Renal cortical epithelial cell (primary cell): ENCODE measurements at places on chromosomes 5 and 9.

- DNase-seq: no peak
Observed at GRCh38 chr9:71928806-71929205, 17.4 kb downstream of the C9orf85 start.

GRCh38 chr9:134026581-134026980 is 1.3 kb downstream of the BRD3OS start:
- no peak for DNase-seq

DNA sequence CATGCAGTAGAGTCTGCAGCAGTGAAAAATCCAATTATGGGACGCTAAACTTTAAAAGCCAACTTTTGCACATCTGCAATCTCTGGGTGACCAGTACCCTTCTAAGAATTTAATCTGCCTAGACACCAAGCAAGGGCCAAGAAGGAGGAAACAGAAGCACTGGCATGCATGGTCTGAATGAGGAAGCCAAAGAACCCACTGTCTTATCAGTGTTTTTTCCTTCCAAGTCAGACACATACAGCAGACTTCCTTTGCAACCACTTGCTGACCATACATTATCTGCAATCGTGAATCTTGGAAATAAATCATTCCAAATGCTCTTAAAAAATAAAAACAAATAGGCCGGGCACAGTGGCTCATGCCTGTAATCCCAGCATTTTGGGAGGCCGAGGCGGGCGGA is 65.9 kb downstream of the DEPDC1B start:
- no peak for DNase-seq

GRCh38 chr5:91401175-91401574 is 18.1 kb upstream of the ARRDC3 start:
- DNase-seq: no peak

DNA sequence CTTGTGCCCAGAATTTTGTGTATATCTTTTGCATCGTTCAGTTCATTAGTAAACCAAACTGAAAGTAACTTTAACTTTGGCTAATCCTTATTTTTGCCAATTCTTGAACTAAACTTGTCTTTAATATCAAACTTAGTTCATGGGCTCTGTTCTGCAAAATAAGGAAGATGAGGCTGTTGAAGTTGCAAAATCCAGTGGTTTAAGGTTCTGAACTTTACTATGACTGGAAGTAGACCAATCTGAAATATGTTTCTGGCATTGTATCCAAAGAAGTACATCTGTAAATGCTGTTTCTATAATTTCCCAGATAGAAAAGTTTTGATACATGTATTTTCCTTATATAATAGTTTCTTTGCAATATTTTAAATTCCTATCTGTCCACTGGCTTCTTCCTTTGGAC is 238.1 kb downstream of the CETN3 start:
- no peak for DNase-seq

DNA sequence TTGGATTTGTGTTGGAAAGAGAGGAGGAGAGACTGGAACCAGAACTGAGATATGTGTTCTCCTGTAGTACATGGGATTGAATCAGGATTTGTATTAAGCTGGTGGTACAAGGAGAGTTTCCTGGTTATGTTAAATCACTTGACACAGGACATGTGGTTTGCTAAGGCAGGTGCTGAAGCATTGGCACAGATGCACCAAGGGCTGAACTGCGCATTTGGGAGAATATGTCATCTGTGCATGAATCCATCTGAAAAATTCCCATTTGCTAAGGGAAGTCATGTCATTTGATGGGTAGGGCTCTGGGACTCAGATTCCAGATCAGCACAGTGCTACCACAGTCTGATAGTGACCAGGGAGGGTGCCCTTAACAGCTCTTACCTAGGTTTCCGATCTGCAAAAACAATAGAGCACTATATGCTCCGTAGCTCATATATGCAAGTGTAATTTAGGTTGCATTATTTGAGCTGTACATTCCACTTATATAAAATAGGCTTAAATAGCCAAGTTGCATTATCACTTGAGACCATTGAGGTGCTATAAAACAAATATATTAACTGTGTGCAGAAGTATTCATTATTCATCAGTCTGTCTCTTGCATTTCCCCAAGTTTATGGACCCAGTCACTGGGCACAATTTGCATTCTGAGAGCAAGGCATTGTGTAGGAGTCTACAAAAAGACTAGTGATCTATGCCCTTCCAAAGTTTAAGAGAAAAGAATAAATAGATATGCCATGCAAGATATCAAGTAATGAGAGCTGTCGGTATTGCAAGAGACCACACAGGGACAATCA is 55.2 kb downstream of the ADAMTS16 start:
- DNase-seq: no peak

DNA sequence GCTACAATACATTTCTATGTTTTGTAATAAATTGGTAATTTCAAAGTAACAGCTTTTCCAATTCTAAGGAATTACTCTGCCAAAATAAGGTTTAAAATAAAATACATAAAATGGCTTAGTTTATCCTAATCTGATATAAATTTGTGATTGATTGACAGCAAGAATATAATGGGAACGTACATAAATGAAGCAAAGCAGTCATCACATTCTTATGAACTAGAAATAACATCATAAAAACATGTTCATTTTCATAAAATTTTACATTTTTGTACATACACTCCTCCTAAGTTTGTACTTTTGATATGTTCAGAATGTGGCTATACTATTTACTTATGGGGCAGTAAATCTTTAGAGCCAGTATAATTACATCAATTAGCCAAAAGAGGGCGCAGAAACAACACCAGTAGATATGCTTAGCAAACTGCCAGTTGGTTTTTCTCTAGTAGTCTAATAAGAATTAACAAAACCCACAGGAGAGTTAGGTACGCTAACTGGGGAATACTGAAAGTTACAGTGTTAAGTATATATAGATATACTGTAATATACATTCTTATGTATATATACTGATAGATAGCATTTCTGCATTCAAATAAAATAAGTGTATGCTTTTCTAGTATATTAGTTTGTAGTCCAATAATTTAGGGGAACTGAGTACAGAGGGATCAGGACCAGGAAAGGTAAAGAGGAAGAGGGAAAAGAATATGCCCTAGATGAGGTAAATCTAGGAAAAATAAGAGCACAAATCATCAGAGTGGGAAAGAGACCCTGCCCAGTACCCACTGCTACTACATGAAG is 76.8 kb downstream of the ZDHHC21 start:
- DNase-seq: peak; percentile 77

GRCh38 chr5:62284946-62285891 is 20.8 kb upstream of the KIF2A start:
- DNase-seq: no peak

DNA sequence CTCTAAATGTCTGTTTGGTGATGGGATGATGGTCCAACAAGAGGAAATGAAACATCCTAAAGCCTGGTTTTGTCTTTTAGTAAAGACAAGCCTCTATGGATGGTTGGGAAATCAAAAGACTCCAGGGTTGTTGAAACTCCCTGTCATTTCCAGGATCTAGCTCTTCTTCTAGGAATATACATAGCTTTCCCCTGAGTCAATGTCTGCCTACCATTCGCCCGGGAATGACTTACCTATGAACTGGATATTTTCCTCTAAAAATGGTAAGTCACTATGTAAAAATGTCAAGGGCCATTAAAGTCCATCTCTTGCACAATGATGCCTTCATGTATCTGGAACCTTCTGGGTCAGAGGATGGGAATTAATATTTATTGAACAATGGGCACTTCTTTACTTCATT is 11.1 kb upstream of the KIF12 start:
- DNase-seq: peak; percentile 98

GRCh38 chr9:35706951-35707350 is 17.2 kb upstream of the TPM2 start:
- no peak for DNase-seq

GRCh38 chr5:82295144-82295543 is 17.0 kb upstream of the RPS23 start:
- DNase-seq: no peak

GRCh38 chr5:39341896-39342295 is 22.4 kb downstream of the C9 start:
- no peak for DNase-seq

- peak; percentile 82 for DNase-seq
Observed at GRCh38 chr9:88065619-88066018, 72.7 kb downstream of the SPATA31C2 start.

DNA sequence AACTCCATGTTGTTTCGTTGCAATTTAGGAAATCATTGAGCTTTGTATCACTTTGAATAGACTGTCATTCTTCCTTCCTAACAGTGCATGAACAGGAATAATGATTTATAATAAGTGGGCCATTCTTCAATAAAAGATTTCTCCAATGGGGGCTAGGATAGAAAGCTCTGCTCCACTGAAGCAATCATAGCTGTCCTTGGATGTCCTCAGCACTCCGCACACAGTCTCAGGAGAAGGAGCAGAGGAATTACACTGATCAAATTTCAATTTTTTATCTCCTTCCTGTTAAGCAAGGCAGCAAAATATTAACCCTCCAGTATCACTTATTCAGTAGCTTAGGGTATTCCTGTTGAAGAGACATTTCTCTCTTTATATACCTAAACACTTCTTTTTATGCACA is 532.7 kb upstream of the ST8SIA4 start:
- DNase-seq: peak; percentile 51

DNA sequence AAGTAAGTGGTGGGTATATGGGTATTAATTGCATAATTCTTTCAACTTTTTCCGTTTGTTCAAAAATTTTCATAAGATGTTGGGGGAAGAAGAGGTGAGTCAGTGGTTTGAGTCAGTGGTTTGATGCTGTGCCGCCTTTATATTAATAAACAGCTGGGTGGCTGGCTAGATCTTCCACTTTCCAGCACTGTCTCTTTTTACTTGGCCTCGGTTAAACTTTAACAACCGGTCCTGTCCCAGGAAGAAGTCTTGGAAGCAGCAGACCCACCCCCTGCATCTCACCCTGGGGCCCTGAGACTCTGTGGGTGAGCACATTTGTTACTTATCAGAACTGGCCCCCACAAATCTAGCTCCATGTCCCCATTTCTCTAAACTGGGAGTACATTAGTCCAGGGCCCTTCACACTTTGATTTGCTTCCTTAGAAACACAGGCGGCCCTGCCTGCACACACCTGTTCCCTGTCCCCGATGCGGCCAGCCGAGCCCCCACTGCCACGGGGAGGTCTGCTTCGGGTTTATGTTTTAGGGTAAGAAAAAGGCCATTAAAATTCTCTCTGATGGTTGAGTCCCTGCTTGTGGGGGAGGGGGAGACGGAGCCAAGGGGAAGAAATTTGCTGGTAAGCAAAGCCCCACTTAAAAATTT is 90.7 kb downstream of the PTCH1 start:
- DNase-seq: peak; percentile 57

DNA sequence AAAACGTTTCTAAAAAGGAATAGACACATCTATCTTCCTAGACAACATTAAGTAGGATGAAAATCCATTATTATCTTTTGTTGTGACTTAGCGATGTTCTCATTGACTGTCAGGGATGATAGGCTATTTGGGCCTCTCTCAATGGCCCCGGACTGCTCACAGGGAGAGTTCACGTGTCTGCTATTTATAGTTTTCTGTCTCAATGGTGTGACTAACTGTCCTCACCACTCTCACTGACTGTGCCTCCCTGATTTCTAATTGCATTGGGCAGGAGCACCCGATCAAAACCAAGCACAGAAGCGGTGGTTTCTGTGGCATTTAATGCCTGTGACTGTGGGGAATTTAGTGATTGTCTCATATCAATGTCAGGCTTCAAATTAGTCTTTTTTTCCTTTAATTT is 286.7 kb upstream of the KLF9 start:
- no peak for DNase-seq

DNA sequence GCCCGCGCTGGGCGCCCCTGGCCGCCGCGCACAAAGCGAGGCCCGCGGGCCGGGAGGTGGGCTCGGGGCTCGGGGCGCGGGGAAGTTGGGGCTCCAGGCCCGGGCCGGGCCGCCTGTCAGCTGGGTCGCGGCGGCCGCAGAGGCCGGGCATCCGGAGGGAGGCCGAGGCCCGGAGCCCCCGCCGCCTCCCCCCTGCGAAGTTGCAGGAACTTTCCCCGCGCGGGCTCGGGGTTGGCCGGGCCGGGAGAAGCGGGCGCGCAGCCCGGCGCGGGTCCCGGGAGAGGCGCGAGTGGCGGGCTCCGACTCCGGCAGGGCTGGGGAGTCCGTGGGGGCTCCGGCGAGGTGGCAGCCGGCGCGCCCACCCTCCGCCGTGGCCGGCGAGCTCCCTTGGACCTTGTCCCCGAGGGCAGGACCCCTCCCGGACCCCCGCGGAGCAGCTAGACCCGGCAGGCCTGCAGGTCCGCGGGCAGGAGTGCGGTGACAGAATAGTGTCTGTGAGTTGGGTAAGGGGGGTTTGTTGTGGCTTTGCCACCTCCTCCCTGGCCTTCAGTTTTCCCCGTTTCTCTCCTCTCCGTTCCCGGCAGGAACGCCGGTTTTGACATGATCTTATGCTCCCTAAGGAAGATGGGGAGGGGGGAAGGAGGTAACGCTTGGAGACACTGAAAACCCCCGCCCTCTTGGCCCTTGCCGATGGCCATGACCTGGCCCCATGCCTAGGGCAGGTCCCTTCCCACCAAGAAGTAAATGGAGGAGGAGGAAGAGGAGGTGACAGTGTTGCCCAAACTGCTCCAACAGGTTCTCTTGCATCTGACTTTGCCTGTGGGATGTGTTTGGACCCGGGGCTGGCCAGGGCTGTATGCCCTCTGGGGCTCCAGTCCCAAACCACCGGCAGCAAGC is 942 bp downstream of the PHF2 start:
- no peak for DNase-seq

DNA sequence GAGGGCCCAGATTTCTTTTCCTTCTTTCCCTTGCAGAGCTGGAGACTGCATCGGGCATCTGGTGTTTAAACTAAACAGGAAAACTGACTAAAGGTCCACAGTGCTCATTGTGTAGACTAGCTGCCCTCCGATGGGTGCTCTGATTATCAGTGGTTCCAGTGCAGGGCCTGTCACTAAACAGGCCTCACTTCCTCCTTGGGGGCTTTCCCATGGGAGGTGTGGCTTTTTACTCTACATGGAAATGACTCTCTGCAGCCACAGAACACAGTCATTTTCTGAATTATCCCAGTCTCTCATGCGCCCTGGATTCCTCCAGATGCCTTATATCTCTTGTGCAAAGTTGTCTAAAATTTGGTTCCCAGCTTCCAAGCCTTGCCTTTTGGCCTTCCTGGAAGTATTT is 199.2 kb downstream of the TRIO start:
- DNase-seq: peak; percentile 5

- peak; percentile 77 for DNase-seq
Observed at GRCh38 chr9:116516456-116516855, 170.6 kb upstream of the TRIM32 start.

DNA sequence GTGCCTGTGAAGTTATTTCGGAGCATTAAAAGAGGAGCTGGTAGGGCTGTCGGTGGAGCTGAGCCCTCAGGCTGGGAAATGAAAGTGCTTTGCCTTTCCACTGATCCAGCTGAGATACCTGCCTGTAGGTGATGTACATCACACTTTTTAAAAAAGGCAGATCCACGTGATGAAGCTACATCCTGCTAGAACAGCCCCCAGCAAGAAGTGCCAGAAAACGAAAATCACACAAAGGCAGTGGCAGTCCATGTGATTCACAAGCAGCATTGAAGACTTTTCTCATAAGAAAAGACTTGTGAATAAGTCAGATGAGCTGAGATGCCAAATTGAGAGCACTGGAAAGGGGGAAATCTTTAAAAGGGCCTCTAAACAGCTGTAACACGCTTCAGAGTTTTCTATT is 765.1 kb downstream of the PTPRD start:
- no peak for DNase-seq

- DNase-seq: no peak
Observed at GRCh38 chr9:84122572-84122971, 142.0 kb downstream of the RMI1 start.

- no peak for DNase-seq
Observed at GRCh38 chr9:29844251-29844650, 2271.0 kb upstream of the C9orf72 start.

- no peak for DNase-seq
Observed at GRCh38 chr9:134652291-134653225, 11.0 kb downstream of the COL5A1 start.

- no peak for DNase-seq
Observed at GRCh38 chr9:112142420-112142819, 32.7 kb downstream of the SUSD1 start.

GRCh38 chr5:54672871-54673270 is 155.3 kb downstream of the SNX18 start:
- DNase-seq: no peak
